ENCODE measurements at places on chromosomes 16 and 17.

GRCh38 chr17:5139458-5139732 is 23.6 kb downstream of the USP6 start:
- no peak for DNase-seq

- DNase-seq = no peak
Observed at GRCh38 chr17:59366040-59366757, 34.7 kb downstream of the YPEL2 start.

GRCh38 chr16:77745972-77746371 is 23.7 kb downstream of the NUDT7 start:
- no peak for DNase-seq

DNA sequence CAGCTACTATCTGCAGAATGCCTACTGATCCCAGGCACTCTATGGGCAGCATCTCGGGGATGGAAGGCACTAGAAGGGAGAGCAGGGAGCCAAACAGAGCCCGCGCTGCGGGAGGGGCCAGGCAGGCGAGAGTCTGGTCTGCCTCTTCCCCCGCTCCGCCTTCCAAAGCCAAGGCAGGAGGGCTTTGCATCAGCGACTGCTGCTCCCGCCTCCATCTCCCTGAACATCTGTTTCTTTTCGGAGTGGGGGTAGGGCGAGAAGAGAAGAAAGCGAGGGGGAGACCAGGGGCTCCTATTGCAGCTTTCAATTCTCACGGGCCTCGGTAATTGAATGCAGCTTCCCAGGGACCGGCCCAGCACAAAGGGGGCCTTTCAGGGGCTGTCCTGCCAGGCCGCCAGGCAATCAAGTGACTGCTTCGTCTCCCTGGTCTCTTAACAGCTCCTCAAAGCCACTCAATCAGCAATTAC is 31.4 kb upstream of the CDC42EP4 start:
- DNase-seq = no peak

GRCh38 chr17:43897831-43898230 is 9.5 kb downstream of the MPP2 start:
- DNase-seq = no peak

DNA sequence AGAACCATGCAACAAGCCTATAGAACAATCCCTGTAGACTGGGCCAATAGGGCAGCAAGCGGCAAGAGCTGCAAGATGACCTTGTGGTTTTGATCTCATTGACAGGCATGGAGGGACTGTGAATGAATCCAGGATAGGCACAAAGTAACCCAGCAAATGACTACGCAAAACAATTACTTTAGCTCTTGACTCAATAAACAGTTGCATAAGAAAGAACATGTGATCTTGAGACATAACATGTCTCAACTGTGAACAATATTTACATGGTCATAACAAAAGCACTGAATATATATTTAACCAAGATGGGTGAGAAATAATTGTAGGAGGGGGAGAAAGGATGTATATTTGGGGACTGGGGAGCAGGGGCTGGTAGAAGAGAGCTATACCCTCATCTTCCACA is 313.7 kb upstream of the CDH5 start:
- no peak for DNase-seq

DNA sequence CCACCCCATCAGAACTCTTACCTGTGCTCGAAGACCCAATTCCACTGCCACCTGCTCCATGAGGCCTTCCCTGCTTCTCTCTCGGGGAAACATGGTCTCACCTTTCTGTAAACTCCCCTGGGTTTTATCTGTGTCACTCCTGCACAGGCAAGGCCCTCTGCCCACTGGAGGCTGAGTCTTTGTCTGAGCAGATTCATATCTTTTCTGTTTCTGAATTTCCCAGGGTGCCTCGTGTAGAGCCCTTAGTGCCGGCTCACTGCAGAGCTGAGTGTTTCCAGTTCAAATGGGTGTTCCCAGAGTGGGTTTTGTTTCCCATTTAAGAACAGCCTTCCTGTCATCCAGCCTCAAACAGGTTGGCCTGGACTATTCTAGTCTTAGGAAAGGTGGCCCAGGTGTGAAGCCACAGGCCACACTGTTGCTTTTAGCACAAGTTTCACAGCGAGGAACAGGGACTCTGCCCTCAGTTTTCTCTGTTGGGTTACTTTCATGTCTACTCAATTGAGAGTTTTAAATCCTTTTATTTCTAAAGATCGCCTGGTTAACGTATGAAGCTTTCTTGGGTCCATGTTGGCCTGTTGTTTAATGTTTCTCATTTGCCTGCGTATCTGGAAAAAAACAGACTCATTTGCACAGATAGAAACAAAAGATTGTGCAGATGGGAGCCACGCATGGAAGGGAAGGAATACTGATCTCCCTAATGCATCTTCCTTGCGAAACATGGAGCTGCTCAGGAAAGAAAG is 228.7 kb downstream of the MSI2 start:
- DNase-seq = no peak

- DNase-seq = no peak
Observed at GRCh38 chr17:79776376-79777119, 1.4 kb upstream of the CBX2 start.

GRCh38 chr17:57001541-57001940 is 23.6 kb downstream of the SCPEP1 start:
- DNase-seq = no peak

DNA sequence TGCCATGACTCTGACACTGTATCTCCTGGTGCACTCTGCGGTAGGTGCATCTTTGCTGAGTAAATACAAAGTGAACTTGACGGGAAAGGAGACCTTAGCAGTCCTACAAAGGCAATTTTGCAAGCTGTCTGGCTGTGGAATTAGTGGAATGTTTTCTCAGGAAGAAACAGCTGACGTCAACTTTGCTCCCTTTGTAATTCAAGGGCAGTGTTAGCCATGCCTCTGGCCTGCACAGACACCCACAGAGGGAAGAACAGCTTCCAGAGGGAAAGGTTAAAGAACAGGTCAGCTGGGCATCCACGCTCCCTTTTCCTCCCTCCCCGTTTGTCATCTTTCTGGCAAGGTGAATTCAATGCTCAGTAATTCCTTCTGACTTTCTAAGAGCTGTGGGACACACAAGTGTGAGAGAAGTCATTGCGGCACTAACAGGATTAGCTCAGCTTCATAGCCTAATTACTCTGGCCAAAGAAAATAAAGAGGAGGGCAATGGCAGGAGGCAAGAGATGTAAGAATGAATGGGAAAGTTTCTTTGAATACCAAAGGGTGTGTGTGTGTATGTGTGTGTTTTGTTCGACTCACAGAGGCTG is 476.9 kb upstream of the GOT2 start:
- no peak for DNase-seq

- no peak for DNase-seq
Observed at GRCh38 chr16:9007177-9007794, 43.6 kb upstream of the USP7 start.

DNA sequence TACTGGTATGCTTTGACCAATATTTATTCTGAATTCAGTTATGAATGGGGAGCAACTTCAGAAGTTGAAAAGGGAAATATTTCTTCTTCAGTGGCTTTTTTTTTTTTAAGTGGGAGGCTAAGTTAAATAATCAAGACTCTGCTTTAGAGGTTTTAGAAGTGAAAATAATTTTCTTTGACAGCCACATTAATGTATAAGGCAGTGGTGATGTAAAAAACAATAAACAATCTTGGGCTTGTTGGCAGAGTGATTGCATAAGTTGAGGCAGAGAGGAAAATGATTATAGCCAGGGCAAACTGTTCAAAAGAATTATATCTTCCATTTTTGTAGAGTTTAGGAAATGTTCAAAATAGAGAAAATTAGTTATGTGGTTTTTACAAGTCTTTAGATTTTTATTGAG is 5.4 kb upstream of the KRT12 start:
- DNase-seq = no peak

DNA sequence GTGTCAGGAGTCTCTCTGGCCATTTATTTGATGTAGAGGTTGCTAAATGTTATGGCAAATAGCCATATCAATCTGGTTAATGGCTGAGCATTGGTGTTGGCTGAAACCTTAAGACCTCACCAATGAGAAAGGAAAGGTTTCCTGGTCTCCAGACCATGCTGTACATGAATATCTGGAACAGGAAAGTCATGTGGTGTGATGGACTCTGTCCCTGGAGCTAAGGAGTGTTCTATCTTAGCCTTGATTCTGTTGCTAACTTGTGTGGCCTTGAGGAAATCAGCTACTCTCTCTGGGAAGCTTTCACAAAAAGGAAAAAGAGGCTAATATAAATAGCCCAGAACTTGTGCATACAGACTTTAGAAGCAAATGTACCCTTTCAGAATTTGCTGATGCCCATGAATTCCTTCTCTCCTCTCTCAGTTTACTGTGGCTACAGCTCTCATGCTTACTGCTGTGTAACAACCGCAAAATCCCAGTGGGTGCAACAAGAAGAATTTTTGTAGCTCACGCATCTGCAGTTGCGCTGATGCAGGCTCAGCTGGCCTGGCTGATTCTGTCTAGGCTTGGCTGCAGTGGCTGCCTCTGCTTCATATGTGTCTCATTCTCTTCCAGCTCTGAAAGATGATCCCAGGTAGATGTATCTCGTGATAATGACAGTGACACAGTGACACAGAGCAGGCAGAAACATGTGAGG is 287.5 kb downstream of the NPIPA8 start:
- DNase-seq = no peak

GRCh38 chr17:901191-901950 is 78.2 kb downstream of the NXN start:
- no peak for DNase-seq

- no peak for DNase-seq
Observed at GRCh38 chr17:41692722-41693521, 4.2 kb downstream of the EIF1 start.

DNA sequence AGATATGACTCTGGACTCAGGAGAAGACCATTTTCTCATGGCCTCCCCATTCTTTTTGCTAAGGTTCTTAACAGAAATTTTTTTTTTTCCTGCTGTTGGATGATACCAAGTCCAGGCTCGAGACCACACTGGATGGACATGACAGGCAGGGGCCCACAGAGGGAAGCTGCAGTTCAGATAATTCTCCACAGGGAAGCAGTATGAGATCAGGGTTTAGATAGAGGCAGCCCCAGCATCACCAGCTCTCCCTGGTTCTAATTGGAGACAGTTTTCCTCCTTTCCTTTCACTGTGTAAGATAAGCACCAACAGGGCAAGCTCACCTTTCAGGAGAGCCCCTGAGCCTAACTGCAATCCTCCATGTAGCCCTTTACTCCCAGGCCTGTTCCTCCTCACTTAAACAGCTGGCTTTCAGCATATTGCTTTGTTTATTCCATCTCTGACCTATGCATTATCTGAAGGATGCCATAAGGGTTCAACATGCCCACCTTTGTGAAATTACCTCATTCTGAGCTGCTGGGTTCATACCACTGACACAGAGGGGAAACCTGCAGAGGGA is 108.1 kb downstream of the SNX11 start:
- DNase-seq = no peak

GRCh38 chr16:3166505-3166886 is 21.5 kb upstream of the OR1F1 start:
- no peak for DNase-seq

- no peak for DNase-seq
Observed at GRCh38 chr17:12407495-12408252, 258.0 kb upstream of the MYOCD start.

DNA sequence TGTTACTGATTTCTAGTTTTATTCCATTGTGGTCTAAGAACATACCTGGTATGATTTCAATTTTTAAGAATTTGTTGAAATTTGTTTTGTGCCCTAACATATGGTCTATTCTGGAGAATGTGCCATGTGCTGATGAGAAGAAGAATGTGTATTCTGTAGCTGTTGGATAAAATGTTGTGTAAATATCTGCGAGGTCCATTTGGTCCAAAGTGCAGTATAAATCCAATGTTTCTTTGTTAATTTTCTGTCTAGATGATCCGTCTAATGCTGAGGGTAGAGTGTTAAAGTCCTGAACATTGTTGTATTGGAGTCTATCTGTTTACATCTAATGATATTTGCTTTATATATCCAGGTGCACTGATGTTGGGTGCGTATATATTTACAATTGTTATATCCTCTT is 9.9 kb downstream of the ACSM3 start:
- no peak for DNase-seq

- peak; percentile 86 for DNase-seq
Observed at GRCh38 chr17:74748279-74748528, 224 bp upstream of the NHERF1 start.

- DNase-seq = no peak
Observed at GRCh38 chr16:82937926-82938520, 311.3 kb downstream of the CDH13 start.

DNA sequence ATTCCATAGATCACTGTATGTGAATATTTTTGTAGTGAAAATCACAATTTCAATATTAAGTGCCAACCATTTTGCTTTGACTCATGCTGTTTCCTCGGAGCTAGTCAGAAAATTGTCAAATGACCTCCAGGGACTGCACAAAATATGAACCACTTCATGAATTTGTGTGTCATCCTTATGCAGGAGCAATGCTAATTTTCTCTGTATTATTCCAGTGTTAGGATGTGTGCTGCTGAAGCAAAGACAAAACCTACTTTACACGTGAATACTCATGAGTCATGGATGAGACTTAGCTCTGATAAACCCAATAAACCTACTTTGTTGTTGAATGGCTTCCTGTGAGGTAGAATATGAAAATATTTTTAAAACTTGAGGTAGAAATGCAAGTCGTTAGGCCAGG is 65.2 kb downstream of the SHCBP1 start:
- DNase-seq = no peak

GRCh38 chr16:84603140-84603816 is 14.6 kb downstream of the COTL1 start:
- no peak for DNase-seq

GRCh38 chr16:30882429-30883310 is 11.2 kb downstream of the BCL7C start:
- DNase-seq = no peak

GRCh38 chr17:43760254-43760852 is 1.8 kb upstream of the SOST start:
- peak; percentile 71 for DNase-seq

- no peak for DNase-seq
Observed at GRCh38 chr17:39640591-39641031, 3.7 kb downstream of the STARD3 start.

DNA sequence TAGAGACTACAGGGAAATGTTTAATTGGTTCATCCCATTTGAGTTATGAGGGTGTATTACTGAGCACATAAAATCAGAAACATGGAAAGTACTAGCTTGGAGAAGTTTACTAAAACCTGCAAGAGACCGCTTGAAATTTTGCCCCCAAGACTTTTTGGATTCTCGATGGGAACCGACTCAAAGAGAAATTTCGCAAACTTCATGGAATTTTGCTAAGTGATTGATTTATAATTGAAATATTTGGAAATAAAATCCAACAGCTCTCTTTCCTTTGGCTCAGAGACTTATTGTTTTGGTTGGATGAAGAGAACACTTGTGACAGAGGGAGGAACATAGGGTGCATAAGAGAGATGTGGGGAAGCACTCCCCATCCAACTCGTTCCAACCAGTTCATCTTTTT is 574.4 kb downstream of the WWOX start:
- DNase-seq = no peak

GRCh38 chr17:82053130-82053529 is 1.4 kb downstream of the GPS1 start:
- no peak for DNase-seq

GRCh38 chr16:71645450-71645849 is 19.5 kb downstream of the MARVELD3 start:
- no peak for DNase-seq

GRCh38 chr16:12291989-12292759 is 315.6 kb downstream of the SNX29 start:
- DNase-seq = no peak

- no peak for DNase-seq
Observed at GRCh38 chr16:27703121-27703520, 153.2 kb downstream of the KATNIP start.

All from stimulated activated CD8-positive, alpha-beta memory T cell treated with anti-CD3 and anti-CD28 coated beads, Interleukin-7, amount 100 ng/mL, for 1 hour (primary cell).